ENCODE measurements at places on chromosomes 6 and 20. TPM values are rescaled to one million over a fixed set of nuclear protein-coding genes. Genes with fewer than 3 reads are reported as not detected.

Gene GABRR1
- not detected for total RNA-seq

Gene HIVEP2
- 30.9 TPM for total RNA-seq

Gene POPDC3
- 14.8 TPM for total RNA-seq

Gene ZSCAN23
- 4.7 TPM for total RNA-seq

Gene SLC35B3
- total RNA-seq, result 28.9 TPM

Gene C6orf15
- total RNA-seq, result not detected

Gene MICB
- 15.8 TPM for total RNA-seq

Gene TPX2
- total RNA-seq, result 10.6 TPM

Gene PGC
- total RNA-seq, result not detected

Gene SIRPB2
- total RNA-seq, result not detected

Gene DDO
- 3.6 TPM for total RNA-seq

Gene IL17F
- not detected for total RNA-seq

Gene TRIM15
- not detected for total RNA-seq

Gene BPI
- total RNA-seq, result 0.30 TPM

Data from smooth muscle cell of the pulmonary artery (primary cell).